Esophagus muscularis mucosa (tissue), 4 donors: ENCODE measurements at places on chromosomes 16 and 17. TPM values are rescaled to one million over a fixed set of nuclear protein-coding genes. Genes with fewer than 3 reads are reported as not detected.

The LLGL2 gene
- total RNA-seq = 6.1 TPM

The TMEM238L gene
- total RNA-seq = not detected

The RNF157 gene
- 5.6 TPM for total RNA-seq

The AIPL1 gene
- not detected for total RNA-seq

The TP53TG3B gene
- not detected for total RNA-seq

The RTN4RL1 gene
- total RNA-seq = 0.86 TPM

The SLC2A4 gene
- total RNA-seq = 147 TPM

The MRPS23 gene
- total RNA-seq = 17.4 TPM

The ZG16 gene
- 0.23 TPM for total RNA-seq

The DUS1L gene
- 77.1 TPM for total RNA-seq

The DVL2 gene
- 39.9 TPM for total RNA-seq

The SBK1 gene
- total RNA-seq = 0.17 TPM

The PDE6G gene
- not detected for total RNA-seq

The IKZF3 gene
- total RNA-seq = 0.98 TPM

The ICAM2 gene
- 56.0 TPM for total RNA-seq

The MLKL gene
- total RNA-seq = 8.2 TPM

The KCNJ2 gene
- 11.2 TPM for total RNA-seq

The GGT6 gene
- not detected for total RNA-seq

The BAIAP3 gene
- 2.5 TPM for total RNA-seq

The C16orf82 gene
- total RNA-seq = not detected

The TPSD1 gene
- 1.7 TPM for total RNA-seq

The CHST4 gene
- total RNA-seq = 0.26 TPM

The SMYD4 gene
- 11.2 TPM for total RNA-seq

The ITPRIPL2 gene
- 78.0 TPM for total RNA-seq

The DHRS7C gene
- not detected for total RNA-seq

The SULT1A1 gene
- total RNA-seq = 17.2 TPM

The KRTAP2-2 gene
- not detected for total RNA-seq

The GPR179 gene
- not detected for total RNA-seq

The PMFBP1 gene
- 0.50 TPM for total RNA-seq

The REXO5 gene
- 4.9 TPM for total RNA-seq

The ACE gene
- 5.8 TPM for total RNA-seq

The IL21R gene
- total RNA-seq = 0.50 TPM

The CD300H gene
- not detected for total RNA-seq

The NSRP1 gene
- 38.6 TPM for total RNA-seq

The TRIM16 gene
- total RNA-seq = 42.0 TPM

The CHD9NB gene
- 0.19 TPM for total RNA-seq

The P2RX1 gene
- 3.7 TPM for total RNA-seq

The FN3K gene
- 4.3 TPM for total RNA-seq

The KRT17 gene
- 1.2 TPM for total RNA-seq

The SPNS3 gene
- total RNA-seq = 0.17 TPM

The TNFRSF17 gene
- total RNA-seq = not detected

The ESRP2 gene
- 0.58 TPM for total RNA-seq

The HOXB1 gene
- total RNA-seq = not detected

The GNAO1 gene
- 3.0 TPM for total RNA-seq

The SLC12A3 gene
- total RNA-seq = not detected
